ENCODE measurements at places on chromosomes 4 and X. TPM values are rescaled to one million over a fixed set of nuclear protein-coding genes. Genes with fewer than 3 reads are reported as not detected.

Gene HPSE
- total RNA-seq = 4.1 TPM

Gene CD40LG
- 0.31 TPM for total RNA-seq

Gene DCK
- 12.6 TPM for total RNA-seq

Gene FAM193A
- total RNA-seq = 47.3 TPM

Gene BDH2
- total RNA-seq = 57.0 TPM

- DNase-seq = no peak
These were observed 62.8 kb upstream of the NEIL3 start for GRCh38 chr4:177246641-177247584.

DNA sequence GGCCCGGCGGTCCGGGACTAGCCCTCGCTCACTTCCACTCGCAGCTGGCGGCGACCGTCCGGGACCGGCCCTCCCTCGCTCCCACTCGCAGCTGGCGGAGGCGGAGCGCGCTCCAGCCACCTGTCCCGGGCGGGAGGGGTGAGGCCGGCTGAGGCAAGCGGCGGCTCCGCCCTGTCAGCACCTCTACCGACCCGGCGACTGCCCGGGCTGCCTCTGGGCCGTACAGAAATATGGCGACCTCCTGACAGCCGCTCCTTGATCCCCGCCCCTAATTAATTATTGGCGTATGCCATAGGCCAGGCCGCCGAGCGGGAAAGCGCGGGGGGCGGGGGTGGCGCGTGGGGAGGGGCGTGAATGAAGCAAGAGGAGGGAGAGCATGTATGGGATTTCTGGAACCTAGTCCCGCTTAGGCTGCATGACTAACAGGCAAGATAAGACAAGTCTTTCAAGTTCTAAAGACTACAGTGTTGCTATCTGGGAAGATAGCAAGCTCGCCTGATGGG is at the start of gene MORC4:
TSS of gene MORC4 (minus strand) at position 200 of the 503 bp plus-strand sequence. CDS start 243 bp downstream, outside the sequence.
- DNase-seq = peak; percentile 89

DNA sequence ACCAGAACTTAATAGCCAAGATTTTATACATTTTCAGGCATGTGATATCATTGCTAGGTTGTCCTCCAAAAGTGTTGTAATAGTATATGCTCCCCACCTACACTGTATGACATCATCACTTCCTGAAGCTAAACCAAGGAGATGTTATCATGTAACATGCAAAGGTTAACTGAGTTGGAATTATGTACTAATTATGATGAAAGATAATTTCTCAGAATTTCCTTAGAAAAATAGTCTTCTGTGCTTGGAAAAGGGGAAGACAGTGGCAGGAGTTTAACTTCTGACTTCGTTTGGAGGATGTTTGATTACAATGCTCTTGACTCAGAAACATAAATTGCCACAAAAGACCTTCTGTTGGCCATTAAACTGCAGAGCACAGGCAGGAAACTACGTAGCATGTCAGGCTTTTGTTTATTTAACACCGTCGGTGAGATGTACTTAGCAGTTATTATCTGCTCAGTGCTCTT is 83.6 kb upstream of the GUCY1A1 start:
- no peak for DNase-seq

GRCh38 chr4:2977211-2978088 is 14.1 kb downstream of the GRK4 start:
- no peak for DNase-seq

GRCh38 chr4:182404376-182404775 is 161.2 kb downstream of the TENM3 start:
- no peak for DNase-seq

DNA sequence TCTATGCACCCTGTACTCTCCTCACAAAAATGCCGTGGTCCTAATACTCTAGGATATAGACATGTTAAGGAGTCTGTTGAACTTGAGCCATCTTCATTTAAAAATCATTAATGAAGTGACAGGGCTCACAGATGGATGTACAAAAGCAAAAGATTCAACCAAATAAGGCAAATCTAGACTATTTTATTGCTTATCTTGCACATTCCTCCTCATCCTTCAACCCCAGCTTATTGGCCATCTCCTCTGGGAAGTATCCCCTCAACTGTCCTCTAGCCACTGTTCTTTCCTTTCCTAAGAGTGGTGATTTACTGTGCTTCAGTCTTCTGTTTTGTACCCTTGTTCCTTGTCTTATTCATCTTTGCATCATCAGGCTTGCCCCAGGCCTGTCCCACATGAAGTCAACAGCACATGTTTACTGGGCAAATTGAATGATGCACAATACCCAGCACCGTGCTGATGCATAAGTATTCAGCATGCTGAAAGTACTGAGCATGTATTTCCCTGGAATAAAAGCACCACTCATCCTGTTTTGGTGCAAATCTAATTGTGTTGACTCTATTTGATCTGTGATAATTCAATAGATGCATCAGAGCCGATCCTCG is 287.3 kb upstream of the CLNK start:
- DNase-seq = no peak

All from sciatic nerve (tissue), 2 donors.